ENCODE measurements at places on chromosomes 16 and 17.

- DNase-seq: no peak
These were observed 37.2 kb downstream of the ACSM1 start for GRCh38 chr16:20660325-20660724.

- DNase-seq: no peak
These were observed 14.1 kb upstream of the NDEL1 start for GRCh38 chr17:8421571-8421970.

GRCh38 chr16:77331802-77332586 is 102.8 kb downstream of the ADAMTS18 start:
- no peak for DNase-seq

- DNase-seq: no peak
These were observed 5.6 kb downstream of the CHD3 start for GRCh38 chr17:7894226-7894625.

DNA sequence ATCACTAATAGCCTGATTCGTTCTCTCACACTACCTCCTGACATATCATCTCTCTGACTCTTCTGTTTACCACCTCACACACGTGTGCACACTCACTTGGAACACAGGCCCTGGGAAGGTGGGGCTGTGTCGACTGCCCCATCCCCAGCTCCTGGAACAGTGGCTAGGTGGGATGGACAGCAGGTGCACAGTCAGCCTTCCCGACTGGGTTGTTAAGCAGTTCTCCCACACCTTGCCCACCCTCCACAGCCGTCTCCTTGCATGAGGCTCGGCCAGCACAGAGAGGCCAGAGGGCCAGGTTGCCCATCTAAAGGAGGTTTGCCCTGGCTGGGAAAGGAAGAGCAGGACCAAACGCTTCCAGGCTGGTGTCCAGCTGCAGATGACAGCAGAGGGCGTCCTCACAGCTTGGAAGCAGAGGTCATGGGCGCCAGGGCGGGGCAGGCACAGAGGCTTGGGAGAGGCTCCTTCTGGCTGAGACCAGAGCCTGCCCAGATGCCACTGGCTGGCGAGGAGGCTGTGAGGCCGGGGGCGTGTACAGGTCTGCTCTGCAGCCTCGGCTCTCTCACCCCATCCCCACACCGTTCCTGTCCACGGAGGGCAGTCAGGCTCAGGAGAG is 92.8 kb downstream of the AMFR start:
- peak; percentile 76 for DNase-seq

- no peak for DNase-seq
These were observed 137.0 kb upstream of the SOX9 start for GRCh38 chr17:71983828-71984227.

DNA sequence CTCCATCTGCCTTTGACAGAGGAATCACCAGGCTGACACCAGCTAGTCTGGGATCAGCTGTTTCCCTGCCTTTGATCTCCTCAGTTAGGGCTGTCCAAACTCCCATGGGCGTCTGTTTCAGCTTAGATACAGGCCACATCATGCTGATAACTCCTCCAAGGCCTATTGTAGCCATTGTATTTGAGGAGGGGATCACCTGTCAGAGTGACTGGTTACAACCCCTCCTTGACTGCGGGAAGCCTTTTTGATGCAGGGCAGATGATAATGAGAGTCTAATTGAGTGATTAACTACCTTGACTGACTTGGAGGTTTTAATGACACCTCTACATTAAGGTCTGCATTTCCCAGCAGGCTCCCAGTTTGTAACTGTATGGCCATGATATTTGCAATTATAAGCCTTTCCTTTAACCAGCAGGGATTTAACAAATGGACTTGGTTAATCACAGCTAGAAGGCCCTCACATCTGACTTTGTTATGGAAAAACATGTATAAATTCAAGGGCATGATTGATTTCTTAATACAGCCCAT is 863.5 kb downstream of the KCNJ2 start:
- no peak for DNase-seq

DNA sequence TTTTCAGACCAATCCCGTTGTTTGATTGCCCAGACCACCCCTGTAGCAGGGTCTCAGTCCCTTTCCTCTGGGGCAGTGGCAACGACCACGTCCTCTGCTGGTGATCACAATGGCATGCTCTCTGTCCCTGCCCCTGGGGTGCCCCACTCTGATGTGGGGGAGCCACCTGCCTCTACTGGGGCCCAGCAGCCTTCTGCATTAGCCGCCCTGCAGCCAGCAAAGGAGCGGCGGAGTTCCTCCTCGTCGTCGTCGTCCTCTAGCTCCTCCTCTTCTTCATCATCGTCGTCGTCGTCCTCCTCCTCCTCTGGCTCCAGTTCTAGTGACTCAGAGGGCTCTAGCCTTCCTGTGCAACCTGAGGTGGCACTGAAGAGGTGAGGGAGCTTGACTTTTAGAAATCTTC is 9.2 kb downstream of the ELOB start:
- DNase-seq: peak; percentile 38

GRCh38 chr17:49341356-49341755 is 20.7 kb downstream of the ZNF652 start:
- DNase-seq: no peak

DNA sequence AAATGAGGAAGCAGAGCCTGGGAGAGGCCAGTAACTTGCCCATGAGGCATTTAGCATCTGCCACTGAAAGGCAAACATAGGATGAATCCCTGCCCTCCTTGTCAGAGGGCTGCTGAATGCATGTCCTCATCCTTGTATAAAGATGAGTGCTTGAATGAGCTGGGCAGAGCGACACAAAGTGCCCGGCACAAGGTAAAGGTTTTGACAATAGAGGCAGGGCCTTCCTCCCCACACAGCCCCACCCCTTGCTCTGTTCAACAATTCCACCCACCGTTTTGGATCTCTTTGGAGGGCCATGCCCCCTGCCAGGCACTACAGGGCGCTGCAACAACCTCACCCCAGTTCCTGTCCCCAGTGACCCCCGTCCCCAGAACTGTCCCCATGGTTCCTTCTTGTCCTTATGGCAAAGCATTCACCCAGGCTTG is 1.4 kb upstream of the KRT19 start:
- no peak for DNase-seq

GRCh38 chr16:15732416-15732815 is 82.4 kb downstream of the NDE1 start:
- DNase-seq: no peak

- no peak for DNase-seq
These were observed 79.8 kb upstream of the TMEM97 start for GRCh38 chr17:28239271-28239624.

- no peak for DNase-seq
These were observed 2.7 kb downstream of the CLUAP1 start for GRCh38 chr16:3503523-3503922.

GRCh38 chr16:15699819-15700218 is 49.8 kb downstream of the NDE1 start:
- no peak for DNase-seq

DNA sequence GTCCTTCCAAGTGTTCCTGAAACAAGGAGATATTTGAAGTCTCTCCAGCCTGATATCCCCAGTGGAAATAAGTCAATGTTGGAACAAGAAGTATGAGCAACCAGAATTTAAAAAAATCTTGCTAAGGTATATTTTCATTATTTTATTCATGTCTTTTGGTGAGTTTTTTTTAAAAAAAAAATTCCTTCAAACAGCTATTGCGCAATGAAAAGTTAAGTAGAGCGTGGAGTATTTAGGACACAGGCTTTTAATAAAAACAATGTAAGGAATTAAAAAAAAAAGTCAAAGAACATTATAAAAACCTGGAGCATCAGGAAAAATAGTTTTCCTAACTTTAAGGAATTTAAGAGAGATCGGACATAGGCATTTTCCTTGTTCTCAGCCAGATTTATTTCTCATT is 940.4 kb downstream of the KCNJ2 start:
- no peak for DNase-seq

GRCh38 chr16:7257016-7257415 is 75.6 kb upstream of the RBFOX1 start:
- DNase-seq: no peak

- no peak for DNase-seq
These were observed 15.2 kb downstream of the UBE2O start for GRCh38 chr17:76437467-76438402.

DNA sequence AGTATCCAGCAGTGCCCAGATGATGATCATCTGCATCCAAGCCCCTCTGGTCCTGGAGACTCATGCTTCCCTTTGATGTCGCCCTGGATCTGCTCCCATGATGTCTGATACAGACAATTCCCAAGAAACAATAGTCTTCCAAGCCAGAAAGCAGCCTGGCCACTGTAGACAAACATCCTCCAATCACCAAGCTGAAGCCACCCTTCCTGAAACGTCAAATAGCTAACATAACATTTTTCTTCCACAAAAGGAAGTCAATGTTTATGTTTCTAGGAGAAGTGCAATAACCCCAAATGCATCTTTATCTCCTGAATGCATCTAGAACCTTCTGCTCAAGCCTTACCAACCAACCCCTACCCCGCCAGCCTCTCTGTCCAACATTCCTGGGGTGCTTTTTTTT is 1.2 kb upstream of the DPEP2 start:
- DNase-seq: no peak

DNA sequence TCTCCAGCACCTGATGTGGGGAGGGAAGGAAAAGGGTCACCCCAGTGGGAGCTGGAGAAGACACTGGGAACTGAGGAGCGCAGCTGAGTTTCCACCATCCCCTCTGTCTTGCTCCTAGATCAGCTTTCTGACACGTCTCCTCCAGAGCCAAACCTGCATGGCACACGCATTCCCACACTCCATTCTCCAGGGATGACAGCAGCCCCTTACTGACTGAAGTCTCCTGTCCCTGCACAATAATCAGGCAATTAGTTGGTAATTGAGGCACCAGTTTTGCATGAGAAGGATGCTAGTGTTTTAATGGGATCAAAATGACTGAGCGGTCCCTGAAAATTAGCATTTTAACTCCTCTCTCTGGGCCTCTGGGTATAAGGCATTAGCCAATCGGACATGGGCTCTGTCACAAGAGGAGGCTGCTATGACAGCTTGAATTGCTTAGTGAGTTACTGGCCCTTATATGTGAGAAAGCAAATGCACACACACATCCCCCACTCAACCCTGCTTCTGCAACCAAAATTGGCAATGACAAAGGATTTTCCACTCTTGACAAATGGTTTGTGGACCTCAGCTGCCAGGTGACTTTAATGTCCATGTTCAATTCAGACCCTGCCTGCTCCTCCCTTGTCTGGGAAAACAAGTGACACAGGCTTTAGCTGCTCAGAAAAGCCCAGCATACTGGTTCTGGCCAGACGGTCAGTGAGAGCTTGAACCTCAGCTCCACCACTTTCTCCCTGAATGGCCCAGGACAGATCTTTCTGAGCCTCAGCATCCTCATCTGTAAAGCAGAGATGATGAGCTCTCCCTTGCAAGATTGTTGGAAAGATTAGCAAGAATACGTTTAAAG is 57.2 kb upstream of the SREBF1 start:
- no peak for DNase-seq

DNA sequence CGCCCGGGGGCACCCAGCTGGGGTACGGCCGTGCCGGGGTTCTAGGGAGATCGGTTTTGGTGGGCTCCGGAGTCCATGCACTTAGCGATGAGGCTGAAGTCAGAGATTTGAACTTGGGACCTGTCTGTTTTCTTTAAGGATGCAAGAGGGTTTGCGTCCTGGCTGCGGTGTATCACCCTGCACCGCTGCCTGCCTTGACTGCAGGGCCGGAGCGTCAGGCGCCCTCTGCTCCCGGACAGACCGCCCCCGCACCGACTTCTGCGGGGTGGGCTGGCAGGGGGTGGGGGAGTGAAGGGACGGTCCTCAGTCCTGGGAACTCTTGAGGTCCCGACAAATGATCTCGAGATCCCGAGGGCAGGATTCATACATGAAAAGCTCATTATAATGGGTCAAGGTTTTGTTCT is 701 bp downstream of the PDP2 start:
- DNase-seq: peak; percentile 61

DNA sequence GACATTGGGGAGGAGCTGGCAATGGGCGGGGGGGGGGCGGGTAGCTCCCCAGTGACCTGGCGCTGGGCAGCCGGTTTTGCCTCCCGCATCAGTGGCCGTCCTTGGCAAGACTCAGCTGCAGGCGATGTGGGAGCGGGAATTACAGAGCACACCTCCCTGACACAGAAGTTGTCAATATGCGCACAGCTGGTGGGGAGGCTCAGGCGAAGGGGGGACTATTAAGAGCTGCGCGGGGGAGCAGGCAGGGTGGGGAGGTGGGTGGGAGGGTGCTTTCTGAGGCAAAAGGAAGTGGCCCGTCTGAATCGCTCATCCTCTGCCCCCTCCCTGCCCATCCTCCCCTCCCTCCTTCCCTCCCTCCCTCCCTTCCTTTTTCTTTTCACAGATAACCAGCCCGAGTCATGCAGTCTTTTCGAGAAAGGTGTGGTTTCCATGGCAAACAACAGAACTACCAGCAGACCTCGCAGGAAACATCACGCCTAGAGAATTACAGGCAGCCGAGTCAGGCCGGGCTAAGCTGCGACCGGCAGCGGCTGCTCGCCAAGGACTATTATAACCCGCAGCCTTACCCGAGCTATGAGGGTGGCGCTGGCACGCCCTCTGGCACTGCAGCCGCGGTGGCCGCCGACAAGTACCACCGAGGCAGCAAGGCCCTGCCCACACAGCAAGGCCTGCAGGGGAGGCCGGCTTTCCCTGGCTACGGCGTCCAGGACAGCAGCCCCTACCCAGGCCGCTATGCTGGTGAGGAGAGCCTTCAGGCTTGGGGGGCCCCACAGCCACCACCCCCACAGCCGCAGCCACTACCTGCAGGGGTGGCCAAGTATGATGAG is 44.0 kb downstream of the SREBF1 start:
- peak; percentile 22 for DNase-seq

DNA sequence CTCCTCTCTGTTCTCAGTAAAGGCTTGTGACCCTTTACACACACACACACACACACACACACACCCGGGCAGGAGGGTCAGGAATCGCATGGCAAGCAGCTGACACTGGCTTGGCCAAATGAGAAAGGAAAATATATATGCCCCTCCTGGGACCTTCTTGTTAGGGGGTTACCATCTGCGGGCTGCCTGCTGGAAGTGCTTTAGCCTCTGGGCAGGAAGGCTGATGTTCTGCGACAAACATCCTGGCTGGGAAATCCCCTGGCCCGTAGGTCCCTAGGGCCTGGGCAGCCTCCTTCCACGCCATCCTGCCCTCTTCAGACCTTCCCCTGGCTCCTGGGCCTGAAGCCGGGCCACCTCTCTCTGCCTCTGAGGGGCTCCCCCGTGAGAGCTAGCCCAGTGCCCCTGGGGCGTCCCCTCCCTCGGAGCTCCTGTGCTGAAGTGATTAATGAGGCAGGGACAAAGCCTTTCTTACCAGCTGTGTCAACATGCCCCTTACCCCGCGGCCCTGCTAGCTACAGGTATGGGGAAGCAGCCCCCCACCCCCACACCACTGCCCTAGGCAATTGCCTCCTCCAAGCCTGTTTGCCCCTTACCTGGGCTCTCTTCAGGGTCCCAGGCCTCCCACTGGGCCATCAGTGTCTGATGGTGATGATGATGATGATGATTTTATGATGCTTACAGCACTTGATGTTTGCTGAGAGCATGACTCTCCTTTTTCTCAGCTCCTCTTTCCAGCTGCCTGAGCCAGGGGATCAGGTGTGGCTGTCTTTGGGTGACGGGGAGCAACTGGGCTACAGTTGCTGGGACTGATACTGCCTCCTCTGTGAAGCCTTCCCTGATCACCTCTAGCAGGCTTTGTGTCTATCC is 32.8 kb upstream of the ETV4 start:
- peak; percentile 91 for DNase-seq

GRCh38 chr17:1270210-1271029 is at the start of gene BHLHA9:
Gene BHLHA9 (plus strand): TSS chr17:1270444. CDS start chr17:1270564, 120 bp downstream.
- DNase-seq: no peak

GRCh38 chr17:12936501-12936900 is 81.3 kb downstream of the ELAC2 start:
- DNase-seq: no peak

GRCh38 chr16:71218306-71218963 is 12.1 kb downstream of the HYDIN start:
- DNase-seq: no peak

GRCh38 chr17:69477903-69478266 is 63.4 kb downstream of the MAP2K6 start:
- DNase-seq: no peak

GRCh38 chr17:40548491-40548981 is 16.7 kb downstream of the CCR7 start:
- DNase-seq: no peak
